Activated T-helper 1 cell treated with Interleukin-2 at 50 U/mL for 16 hours (primary cell): ENCODE measurements at places on chromosomes 12 and 14.

DNA sequence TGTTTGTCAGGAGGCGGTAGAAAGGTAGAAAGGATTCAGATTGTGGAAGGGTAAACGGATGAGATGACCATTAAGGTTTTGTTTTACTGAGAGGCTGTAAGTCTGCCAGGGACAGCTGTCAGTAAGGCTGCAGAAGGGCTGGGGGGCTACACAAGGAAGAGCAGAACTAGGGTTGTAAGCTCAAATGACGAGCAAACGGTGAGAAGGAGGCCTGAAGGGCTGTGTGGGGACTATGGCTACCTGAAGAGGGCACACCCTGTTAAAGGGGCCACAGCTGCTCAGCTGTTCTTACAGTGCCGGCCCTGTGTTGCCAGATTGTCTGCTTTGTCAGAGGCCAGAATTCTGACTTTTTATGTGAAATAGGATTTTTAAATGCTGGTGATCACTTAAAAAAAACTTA lies 19.1 kb downstream of the VASH1 start:
- no peak for DNase-seq

GRCh38 chr12:88854260-88854659 lies 274.0 kb upstream of the KITLG start:
- DNase-seq, result no peak

DNA sequence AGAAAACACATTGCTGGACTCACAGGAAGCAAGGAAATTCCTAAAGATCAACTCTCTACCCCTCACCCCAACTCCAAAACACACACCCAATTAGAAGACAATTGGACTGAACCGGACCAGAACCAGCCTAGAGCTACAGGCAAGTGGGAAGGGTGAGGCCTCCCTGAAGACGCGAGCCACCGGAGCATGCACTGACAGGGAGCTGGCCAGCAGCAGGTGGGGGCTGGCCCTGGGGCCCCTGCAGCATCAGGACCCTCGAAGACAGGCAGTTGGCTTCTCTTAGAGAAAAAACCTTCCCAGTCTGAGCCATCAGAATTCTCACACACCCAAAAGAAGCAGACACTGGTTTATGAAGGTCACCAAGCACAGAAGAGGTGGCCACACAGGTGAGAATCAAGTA lies 209.5 kb upstream of the DIO3 start:
- no peak for DNase-seq

DNA sequence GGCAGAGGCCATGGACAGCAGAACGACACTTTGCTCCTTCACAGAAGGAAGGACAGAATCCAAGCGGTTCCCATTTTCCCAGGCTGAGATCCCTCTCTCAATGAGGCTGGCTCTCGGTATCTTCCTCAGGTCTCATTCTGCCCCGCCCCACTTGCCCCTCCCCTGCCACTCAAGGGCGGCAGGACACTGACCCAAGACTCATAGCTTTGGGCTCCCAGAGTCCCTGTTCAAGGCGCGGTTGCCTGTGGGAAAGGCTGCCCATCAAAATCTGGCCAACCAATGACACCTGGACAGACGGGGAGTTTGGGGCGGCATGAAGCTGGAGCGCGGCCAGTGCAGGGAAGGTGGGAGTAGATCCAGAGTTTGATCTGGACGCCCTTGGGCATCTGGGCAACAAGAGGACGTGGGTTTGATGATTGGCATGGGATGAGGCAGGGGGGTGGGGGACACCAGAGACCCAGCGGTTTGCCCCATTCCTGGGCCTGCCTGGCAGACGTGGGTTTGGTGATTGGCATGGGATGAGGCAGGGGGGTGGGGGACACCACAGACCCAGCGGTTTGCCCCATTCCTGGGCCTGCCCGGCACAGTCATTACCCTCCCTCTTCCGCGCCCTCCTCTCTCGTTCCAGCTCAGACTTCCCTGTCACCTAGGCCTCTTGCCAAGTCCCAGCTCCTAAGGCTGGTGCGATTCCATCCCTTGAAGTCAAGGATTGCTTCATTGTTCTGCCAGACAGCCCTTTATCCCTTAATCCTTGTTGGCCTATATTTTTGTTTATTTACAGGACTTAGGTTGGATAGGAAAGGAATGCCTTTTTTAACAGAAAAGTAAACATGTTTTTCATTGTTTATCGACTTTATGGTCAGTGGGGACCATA lies 92.1 kb downstream of the NINJ2 start:
- DNase-seq, result no peak

DNA sequence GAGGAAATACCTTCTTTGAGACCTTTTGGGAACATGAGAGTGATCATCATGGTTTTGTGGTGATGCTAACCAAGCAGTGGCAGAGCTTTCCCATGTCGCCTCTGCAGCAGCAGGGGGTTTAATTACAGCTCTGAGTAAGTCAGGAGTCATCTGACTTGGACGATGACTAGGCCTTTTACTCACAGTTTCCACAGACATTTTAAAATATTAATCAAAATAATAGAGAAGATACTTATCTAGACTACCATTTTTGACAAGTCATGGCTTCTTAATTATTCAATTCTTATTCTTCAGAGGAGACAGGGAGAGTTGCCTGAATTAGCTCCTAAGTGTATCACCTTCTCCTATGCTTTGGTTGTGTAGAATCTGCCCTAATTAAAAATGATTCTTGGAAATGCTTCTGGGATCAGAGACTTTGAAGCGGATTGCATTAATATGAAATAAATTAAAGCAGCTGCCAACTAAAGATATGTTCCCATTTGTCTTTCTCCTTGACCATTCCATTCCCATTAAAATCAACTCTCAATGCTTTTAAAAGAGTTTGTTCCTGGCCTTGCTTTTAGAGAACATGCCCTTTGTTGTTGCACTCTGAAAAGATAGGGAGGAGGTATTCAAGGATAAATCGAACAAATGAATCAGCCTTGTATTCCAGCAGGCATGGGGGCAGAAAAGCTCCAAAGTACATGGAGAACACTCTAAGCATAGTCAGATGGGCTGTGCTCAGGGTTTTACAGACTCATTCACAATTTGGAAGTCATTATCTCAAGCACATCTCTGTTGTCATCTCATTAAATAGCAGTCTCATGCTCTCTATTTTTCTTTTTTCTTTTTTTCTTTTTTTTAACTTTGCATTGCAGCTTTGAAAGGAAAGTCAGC lies 7.7 kb upstream of the IFNG-AS1 start:
- DNase-seq, result no peak

- DNase-seq, result no peak
Observed at GRCh38 chr14:58702441-58703160, 64.8 kb downstream of the DACT1 start.

GRCh38 chr12:93780101-93780641 lies 103.0 kb downstream of the CRADD start:
- no peak for DNase-seq

DNA sequence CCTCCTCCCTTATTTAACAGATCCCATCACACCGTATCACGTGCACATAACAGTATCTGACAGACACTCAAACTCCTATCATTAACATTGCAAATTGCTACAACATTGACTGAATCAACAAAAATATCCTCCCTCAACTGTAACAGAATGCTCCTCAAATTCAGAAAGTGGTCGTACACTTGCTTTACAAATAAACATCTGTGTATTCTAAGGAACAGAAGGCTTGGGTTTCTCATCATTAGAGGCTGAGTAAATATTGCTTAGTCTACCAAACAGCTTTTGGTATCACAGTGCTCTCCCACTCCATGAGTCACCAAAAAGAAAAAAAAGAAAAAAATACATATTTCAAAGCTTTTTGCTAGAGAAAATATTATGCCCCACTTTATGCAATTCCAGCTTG lies 23.9 kb downstream of the FERMT2 start:
- DNase-seq, result no peak

DNA sequence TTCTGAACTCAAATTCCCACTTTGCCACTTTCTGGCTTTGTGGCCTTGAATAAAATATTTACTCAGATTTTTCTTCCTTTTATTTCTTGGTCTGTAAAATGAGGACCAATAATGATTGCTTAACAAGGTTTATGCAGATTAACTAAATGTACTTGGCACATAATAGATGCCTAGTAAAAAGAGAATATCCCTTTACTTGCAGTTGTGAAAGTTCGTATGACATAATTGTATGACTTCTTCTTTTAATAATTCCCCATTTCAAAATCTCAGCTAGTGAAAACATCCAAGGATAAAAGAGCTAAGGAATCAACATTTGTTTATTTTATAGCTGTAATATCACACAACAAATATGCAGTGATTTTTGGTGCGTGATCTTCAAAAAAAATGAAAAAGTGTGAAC lies 215.6 kb upstream of the ATP2B1 start:
- DNase-seq, result no peak

DNA sequence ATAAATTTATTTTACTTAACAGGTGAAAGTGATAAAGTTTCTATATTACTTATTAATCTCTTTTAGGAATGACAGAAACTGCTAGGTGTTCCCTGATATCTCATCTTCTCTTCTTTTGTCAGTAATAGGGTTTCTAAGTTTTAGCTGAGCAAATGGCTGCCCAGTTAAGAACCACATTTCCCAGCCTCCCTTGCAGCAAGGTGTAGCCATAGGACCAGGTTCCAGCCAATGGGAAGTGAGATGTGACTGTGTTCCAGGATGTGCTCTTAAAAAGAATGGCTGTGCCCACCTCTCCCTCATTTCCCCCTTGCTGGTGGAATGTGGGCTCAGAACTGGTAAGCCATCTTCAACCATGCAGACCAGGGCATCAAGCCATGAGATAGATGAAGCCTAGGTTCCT lies 165.6 kb downstream of the HELB start:
- no peak for DNase-seq

DNA sequence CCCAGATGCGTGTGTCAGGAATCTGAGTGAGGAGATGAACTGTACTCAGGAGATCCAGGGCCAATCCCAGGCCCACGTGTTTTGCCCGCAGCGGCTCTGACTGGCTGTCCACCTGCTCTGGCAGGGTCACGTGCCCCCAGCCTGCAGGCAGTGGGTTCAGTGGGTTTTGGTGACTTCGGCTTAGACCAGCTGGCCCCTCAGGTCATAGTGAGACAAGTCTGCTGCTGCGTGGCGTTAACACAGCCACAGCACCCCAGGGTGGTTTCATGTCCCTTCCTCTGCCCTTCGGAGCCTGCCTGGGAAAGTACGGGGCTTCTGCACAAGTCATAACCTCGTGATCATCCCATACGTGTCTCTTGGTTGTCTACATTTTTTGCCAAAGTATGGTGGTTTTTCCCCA lies 2.6 kb downstream of the FBRSL1 start:
- no peak for DNase-seq

- no peak for DNase-seq
Observed at GRCh38 chr12:80864046-80864735, 73.5 kb downstream of the LIN7A start.

GRCh38 chr12:130704606-130705005 lies 11.5 kb downstream of the RIMBP2 start:
- no peak for DNase-seq
